ENCODE measurements at places on chromosomes 5 and 9. TPM values are rescaled to one million over a fixed set of nuclear protein-coding genes. Genes with fewer than 3 reads are reported as not detected.

The AFF4 gene
- total RNA-seq: 66.3 TPM

The PCDHGA5 gene
- 3.6 TPM for total RNA-seq

The MAP3K1 gene
- total RNA-seq: 44.2 TPM

DNA sequence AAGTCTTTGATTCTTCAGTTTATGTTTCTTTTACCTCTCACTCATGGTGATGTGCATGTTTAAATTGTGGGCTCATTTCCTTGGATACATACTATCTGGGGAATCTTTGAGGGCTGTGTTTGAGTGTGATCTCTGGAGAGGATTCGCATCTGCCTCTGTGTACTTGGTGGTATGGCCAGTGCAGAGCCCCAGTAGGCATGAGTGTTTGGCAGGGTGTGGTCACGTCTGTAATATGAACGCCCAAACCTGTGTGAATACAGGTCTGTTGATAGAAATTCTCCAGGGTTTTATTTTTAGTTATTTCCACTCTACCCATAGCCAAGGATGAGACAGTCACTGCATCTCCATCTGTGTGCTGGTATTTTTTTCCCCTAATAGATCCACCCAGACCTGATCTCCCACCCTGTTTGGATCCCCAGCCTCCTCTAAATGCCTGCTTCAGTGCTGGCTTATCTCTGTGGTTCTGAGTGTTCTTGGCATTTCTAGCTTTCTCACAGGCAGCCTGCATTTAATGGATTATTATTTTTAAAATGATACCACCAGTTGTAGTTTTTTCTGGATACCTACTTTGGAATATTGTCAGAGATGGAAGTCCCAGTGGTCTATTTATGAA lies 37.5 kb downstream of the TJP2 start:
- DNase-seq: no peak

The ARL10 gene
- total RNA-seq: 12.3 TPM

The MORN5 gene
- total RNA-seq: not detected

GRCh38 chr5:56468277-56468676 lies 235.1 kb upstream of the ANKRD55 start:
- no peak for DNase-seq

- peak; percentile 4 for DNase-seq
Measured at GRCh38 chr9:70746760-70747159, 332.3 kb upstream of the KLF9 start.

- DNase-seq: peak; percentile 35
Measured at GRCh38 chr5:141623611-141624010, 4.8 kb upstream of the DIAPH1 start.

The OBP2B gene
- total RNA-seq: 0.30 TPM

DNA sequence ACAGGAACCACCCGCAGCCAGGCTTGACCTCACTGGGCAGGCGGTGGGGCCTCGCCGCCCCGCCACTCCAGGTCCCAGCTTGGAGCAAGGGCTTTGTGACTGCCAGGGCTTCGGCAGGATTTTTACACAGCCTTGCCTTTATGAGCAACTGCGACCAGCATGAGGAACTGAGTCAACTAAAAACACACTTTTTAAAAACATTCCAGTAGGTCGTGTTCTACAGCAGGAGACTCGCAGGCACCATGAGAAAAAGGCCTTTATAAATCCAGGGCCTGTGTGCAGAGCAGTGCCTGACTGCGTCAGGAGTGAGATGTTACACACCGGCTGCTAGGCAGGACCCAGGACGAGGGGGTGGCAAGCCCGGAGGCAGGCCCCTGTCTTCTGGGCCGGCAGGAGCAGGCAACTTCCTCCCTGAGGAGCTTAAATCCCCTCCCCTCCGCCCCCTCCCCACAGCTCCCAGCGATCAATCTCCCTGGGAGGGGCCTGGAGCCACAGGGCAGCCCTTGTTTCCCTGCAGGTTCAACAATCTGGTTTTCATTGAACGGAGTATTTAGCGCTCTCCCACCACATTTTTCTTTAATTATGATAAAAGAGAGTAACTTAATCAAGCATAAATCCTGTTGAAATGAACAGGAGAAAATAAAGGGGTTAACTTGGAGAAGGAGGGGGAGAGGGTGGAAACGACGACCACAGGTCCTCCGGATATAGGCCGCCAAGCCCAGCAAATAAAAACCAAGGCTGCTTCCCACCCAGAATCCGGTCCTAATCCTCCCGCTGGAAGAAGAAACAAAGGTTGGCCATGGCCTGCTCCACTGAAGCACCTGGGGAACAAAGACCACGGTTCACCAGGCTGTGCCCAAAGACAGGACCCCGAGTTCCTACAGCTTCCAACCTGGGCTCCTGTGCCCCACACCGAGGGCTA lies 92.5 kb downstream of the ROR2 start:
- DNase-seq: no peak

Measured in skin of body (tissue), 3 donors.